Posterior vena cava (tissue), 2 donors: ENCODE measurements at places on chromosomes 11 and 22. TPM values are rescaled to one million over a fixed set of nuclear protein-coding genes. Genes with fewer than 3 reads are reported as not detected.

DNA sequence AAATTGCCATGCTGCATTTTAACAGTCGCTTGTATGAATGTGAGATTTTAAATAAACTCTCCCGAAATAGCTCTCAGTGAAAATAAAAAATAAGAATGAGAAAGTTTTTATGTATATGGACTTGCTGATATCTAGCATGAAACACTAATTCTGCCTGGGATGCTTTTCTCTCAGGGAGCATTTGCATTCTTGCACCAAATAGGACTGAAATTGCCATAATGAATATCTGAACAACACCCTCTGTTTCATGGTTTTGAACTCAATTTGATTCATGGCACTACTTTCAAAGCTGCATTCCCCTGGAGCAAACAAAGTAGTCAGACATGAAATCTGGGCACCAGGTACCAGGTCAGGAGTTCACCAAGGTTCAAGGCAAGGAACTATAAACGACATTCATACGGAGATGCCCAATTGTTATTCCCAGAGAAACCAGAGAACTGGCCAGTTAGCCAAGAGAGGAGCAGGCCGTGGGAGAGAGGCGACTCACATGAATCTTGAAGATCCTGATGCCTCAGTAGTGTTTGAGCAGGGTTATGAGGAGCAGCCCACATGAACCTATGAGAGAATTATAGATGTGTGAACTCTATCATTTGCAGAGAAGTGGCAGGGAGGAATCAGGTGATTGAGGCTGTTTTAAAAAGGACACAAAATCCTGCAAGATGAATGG is 270.6 kb upstream of the ZC3H12C start:
- DNase-seq = no peak

GRCh38 chr11:94909371-94909820 is 64.0 kb downstream of the CWC15 start:
- no peak for DNase-seq

The CBLIF gene
- not detected for total RNA-seq

DNA sequence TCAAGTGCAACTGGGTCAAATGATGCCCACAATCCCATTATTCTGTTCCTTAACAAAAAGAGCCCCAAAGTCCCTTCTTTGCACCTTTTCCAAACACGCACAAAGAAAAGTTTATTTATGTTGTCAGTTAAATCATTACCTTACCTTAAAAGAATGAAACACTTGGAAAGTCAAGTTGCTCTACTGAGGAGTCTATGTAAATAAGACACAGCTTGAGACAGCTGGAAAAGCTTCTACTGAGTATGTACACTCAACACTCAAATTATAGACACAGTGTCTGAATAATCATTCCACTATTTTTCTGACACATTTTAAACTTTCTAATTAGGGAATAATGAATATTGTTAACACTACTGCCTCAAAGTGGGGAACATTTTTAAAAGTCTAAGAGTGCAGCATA is 21.6 kb upstream of the PHLDA2 start:
- no peak for DNase-seq

DNA sequence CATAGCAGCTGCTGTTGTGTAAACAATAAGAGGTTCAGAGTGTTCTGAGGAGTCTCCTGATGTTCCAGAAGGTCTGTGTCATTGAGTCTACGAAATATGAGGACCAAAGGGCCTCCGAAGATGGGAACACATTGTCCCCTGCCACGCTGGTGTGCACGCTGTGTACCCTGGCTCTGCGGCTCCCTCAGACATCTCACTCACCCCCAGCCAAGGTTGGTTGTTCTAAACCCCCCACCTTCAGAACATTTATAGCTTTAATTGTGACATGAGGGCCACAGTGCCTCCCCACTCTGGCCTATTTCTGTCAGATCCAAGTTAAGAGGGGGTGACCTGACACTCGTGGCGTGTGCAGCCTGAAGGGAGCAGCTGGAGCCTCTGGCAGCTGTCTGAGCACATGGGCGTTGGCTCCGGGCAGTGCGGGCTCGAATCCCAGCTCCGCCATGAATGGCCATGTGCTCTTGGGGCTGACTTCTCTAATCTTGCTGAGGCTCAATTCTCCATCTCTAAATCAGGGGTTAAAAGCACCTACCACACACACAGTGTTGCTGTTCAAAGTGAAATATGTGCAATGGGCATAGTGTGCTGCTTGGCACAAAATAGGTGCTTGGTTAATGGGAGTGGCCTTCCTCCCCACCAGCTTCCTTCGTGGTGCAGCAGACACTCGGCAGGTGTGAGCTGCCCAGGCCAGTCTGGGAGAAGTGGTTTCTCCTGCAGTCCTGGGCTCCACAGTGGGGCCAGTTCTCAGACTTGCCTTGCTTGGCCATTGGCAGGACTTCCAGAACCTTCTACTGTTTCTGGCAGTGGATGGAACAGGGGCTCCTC is 39.7 kb upstream of the MICAL2 start:
- no peak for DNase-seq

DNA sequence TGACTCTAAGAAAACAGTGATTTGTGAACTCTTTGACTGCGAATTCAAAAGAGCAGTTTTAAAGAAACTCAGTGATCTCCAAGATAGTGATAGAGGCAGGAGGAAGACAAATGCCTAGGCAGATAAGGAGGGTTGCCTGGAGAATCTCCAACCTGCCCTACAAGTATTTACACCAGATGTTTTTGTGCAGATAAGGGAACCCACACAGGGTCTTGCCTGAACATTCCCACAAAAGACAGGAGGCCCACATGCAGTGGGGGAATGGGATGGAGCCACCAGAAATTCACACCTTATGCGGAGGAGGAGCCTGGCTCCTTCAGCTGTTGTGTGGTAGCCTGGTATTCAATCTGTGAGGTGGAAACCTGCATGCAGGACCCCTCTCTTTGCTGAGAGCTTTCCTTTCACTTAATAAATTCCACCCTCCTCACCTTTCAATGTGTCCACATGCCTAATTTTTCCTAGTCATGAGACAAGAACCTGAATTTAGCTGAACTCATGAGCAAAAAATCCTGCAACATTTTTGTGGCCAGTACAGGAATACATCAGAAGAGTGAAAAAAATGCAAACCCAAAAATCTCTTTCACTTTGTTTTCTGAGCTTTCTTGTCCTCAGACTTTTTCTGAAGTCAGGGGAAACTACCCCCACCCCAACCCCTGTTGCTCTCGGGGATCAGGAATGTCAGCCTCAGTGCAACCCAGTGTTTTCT is 8.1 kb upstream of the GLYAT start:
- DNase-seq = no peak

DNA sequence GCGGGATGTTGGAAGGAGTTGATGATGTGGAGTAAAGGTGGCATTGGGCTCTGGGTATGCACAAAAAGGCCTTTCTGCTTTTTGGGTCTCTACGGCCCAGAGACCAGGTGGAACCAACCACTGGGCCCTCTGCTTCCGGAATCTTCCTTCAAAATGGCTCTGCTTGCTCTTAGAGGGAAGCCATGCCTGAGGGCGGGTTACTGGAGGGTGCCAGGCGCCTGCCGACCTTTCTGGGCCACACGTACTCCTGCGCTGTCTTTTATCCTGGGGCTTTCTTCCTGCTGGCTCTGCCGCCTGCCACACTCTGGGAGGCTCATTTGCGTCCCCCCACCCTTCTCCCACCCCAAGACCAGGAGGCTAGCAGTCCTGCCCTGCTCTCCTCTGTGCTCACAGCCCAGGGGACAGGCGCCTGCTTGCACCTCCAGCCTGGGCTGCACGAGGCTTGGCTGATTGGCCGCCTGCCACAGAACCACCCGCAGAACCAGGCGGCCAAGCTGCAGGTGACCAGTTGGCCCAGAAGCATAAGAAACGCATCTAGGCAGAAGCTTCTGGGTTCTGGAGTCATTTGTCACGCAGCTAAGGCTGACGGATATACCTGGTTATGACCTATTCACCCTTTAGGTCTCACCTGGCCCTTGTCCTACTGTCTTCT is 536.9 kb downstream of the TBC1D22A start:
- DNase-seq = no peak

GRCh38 chr11:59266491-59266890 is 53.8 kb upstream of the MPEG1 start:
- DNase-seq = no peak

GRCh38 chr11:61750631-61751273 is 1.7 kb upstream of the MYRF start:
- DNase-seq = no peak

DNA sequence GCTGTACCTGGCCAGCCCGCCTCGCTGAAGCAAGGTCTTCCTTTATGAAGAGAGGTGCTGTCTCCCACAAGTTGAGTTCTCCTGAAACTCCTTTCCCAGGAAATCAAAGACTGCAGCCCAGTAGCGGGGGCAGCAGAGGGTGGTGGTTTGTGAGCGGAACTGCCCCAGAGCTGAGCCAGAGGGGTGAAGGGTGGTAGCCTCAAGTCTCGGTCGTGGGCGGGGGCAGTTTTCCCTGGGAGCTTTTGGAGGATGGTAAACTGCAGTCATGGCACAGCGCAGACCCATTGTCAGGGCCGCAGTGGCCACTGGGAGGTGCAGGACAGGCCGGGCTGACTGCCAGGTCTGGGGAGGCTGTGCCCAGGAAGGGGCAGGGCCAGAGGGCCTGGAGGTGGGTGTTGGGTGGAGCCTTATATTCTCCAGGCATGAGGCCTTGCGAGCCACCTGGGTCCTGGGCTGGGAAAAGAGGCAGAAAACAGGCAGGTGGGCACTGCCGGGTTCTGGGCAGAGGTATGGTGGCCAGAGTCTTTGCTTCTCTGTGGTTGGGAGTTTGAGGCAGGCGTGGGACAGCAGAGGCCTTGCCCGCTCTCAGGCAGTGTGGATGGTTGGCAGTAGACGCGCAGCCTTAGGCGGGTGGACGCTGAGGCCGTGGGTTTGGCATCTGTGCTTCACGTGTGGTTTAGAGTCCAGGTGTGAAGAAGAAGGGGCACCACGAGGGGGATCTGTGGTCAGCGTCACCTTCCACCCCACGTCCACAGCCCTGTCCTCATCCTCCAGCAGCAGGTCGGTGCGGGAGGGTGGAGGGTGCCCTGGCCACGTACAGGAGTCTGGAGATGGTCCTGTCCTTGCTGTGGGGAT is 1176.4 kb downstream of the BRD1 start:
- DNase-seq = no peak

- DNase-seq = no peak
These were observed 44.5 kb downstream of the TRAF6 start for GRCh38 chr11:36465449-36466163.

The FOLR1 gene
- not detected for total RNA-seq

GRCh38 chr22:46023558-46023981 is 46.6 kb upstream of the WNT7B start:
- DNase-seq = no peak

GRCh38 chr11:61918938-61919704 is 1.8 kb upstream of the RAB3IL1 start:
- DNase-seq = peak; percentile 85

DNA sequence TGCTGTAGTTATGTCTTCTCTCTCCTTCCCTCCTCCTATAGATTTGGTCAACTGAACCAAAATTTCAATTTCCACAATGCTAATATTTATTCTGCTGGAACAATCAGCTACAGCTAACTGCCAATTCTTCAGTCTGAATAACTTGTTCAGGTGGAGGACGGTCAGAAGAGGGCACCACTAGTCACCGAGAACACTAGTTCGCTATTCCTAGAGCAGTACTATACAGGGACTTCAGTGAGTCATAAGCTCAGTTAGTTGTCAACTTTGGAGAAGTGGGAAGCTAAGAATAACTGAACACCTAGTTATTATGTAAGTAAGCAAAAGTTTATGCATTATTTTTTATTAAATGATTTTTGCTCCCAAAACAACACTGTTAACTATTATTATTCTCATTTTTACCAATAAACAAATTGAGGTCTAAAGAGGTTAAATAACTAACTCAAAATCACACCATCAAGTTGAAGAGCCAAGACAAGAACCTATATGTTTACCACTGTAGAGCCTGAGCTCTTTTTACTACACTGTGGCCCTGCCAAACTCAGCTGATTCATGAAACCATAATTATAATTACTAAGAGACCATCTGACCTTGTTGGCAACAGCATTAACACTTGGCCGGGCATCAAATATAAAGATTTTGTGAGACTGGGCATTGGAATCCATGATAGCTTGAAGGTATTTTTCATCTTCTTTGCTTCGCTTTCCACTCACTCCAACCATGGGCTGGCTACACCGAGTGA is 59.0 kb downstream of the CEP57 start:
- no peak for DNase-seq

DNA sequence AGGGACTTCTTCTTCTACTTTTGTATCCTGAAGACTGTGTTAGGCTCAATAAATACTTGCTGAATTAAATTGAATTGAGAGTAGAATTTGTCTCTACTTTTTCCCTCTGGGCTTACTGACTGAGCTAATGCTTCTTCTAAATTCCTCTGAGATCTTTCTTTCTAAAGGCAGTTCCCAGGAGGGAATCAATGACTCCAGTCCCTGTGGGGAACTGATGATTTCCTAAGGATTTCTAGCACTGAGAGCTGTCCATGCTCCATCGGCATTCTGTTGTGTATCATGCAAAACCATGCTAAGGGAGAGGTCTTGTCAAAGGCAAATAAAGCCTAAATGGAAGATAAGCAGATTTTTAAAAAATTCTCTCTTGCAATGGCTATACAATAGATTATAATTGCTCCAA is 148.8 kb upstream of the KIRREL3 start:
- no peak for DNase-seq
